IPS-NIHi11 (cell line): ENCODE measurements at places on chromosomes 5 and 9.
A peak's percentile ranks its signal among the peaks of the same experiment; 100 is the strongest.

GRCh38 chr9:123112015-123112975, 78.8 kb downstream of the GPR21 start:
- DNase-seq = peak; percentile 55

- no peak for DNase-seq
These were observed 50.9 kb downstream of the ANKRD31 start for GRCh38 chr5:75185763-75186162.

- no peak for DNase-seq
These were observed 4.7 kb downstream of the QRFP start for GRCh38 chr9:130891688-130892476.

DNA sequence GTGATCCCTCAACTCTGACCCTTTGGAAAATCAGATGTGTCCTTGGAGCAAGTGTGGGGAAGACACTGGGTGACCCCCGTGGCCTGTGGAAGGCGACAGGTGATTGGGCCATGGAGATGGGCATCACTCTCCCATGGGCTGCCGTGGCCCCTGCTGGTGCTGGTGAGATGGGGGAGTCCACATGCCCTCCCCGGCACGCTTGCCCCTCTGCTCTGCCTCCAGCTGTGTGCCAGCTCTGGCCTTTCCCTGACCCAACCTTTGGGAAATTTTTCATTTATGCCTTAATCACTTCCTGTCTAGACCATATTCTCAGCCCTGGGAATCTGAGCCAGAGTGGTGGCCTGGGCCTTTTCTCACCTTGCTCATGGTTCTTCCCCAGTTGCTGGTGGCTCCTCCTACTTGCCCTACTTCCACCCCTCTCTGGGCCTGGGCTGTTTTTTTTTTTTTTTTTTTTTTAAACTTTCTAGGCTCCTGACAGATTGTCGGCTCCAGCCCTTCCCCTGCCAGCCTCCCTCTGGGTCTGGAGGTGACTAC, 56.6 kb downstream of the RGS3 start:
- DNase-seq = no peak

- DNase-seq = no peak
These were observed 44.6 kb upstream of the ALDH1B1 start for GRCh38 chr9:38347946-38348345.

DNA sequence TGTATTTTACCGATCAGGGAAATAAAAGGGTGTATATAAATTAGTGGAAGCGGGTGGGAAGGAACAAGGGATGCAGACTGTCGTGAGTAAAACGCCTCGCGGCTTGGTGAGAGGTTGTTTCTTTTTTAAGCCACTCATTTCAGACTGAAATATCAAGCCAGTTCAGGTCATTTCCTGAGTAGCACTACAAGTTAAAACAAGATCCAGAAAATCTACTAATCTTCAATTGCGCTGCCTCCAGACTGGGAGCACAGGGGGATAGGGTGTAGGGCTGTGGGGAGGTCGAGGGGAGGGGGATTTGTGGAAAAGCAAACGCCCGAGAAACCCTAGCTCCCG, 140.8 kb downstream of the TSSK1B start:
- DNase-seq = no peak

- peak; percentile 78 for DNase-seq
These were observed 14.9 kb upstream of the WNT8A start for GRCh38 chr5:138068742-138069600.

GRCh38 chr9:132231019-132231701, 69.3 kb downstream of the NTNG2 start:
- DNase-seq = no peak

DNA sequence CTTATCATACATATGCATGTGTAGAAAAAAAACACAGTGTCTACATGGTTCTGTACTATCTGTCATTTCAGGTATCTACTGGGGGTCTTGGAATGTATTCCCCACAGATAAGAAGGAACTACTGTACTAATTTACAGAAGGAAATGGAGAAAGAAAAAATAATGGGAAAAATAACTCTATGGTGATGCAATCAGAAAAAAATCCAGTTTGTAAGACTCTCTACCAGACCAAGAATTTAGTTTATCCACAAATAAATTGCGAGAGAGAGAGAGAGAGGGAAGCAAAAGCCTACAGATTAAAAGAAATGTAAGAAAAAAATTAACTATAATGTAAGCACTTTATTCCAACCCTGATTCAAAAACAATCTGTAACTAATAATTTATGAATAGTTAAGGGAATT, 708.6 kb upstream of the ZNF608 start:
- no peak for DNase-seq

DNA sequence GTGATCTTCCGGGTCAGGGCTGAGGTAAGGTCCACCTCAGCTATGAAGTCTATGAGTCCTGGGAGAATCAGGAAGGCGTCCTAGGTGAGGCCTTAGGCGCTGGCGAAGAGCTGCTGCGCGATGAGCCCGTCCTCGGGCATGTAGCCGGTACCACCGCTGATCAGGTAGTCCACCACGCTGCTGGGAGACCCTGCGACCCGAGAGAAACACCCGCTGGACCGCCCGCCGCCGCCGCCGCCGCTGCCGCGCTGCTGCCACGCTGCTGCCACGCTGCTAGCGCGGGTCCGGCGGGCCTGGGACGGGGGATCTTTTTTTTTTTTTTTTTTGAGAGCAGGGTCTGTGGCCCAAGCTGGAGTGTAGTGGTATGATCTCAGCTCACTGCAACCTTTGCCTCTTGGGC, 8.0 kb upstream of the DCAF12 start:
- no peak for DNase-seq
